ENCODE measurements at places on chromosomes 3 and 15.

- no peak for DNase-seq
Observed at GRCh38 chr3:45580112-45580765, 14.3 kb upstream of the LIMD1 start.

DNA sequence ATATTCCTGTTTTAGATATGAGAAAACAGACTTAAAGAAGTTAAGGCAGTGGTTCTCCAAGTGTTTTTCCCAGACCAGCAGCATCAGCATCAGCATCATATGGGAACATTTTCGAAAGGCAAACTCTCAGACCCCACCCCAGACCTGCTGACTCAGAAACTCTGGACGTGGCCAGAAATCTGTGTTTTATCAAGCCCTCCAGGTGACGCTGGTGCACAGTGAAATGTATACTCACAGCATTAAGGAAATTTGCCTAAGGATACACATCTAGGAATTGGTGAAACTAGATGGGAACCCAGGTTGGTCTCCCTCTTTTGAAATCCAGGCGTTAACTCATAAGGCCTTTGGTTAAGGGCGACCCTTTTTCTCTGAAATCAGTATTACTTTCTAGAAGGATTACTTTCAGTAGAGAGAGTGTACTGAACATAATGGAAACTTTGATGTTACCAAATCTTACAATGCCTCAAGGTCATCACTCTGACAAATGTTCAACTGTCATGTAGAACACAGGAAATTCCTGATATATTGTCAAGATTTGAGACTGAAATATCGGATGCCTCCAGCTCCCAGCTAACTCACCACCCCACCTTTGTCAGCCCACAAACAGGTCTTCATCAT, 910.2 kb downstream of the ROBO1 start:
- DNase-seq = no peak

- no peak for DNase-seq
Observed at GRCh38 chr3:126527006-126527405, 3.1 kb downstream of the CHST13 start.

GRCh38 chr3:52671676-52672075, 14.0 kb downstream of the PBRM1 start:
- DNase-seq = no peak

GRCh38 chr3:109382588-109382987, 45.2 kb upstream of the DPPA4 start:
- no peak for DNase-seq

GRCh38 chr3:17581421-17582080, 160.9 kb downstream of the TBC1D5 start:
- no peak for DNase-seq

DNA sequence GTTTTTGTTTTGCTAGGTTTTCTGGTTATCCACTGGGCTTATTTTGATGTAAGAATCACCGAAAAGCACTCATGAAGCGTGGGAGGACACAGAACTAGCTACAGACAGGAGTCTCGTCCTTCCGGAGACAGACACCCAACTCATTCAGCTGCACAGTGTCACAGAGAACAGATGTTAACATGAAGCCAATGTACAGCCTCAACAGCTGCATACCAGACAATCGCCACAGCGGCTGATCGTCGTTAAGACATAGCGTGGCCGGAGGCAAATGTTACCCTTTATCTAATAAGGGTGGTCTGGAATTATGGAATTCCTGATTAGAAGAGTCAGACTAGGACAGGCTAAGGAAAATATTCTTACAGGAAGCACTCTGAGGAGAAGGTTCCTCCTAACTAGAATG, 1.1 kb upstream of the PYGO1 start:
- DNase-seq = no peak

DNA sequence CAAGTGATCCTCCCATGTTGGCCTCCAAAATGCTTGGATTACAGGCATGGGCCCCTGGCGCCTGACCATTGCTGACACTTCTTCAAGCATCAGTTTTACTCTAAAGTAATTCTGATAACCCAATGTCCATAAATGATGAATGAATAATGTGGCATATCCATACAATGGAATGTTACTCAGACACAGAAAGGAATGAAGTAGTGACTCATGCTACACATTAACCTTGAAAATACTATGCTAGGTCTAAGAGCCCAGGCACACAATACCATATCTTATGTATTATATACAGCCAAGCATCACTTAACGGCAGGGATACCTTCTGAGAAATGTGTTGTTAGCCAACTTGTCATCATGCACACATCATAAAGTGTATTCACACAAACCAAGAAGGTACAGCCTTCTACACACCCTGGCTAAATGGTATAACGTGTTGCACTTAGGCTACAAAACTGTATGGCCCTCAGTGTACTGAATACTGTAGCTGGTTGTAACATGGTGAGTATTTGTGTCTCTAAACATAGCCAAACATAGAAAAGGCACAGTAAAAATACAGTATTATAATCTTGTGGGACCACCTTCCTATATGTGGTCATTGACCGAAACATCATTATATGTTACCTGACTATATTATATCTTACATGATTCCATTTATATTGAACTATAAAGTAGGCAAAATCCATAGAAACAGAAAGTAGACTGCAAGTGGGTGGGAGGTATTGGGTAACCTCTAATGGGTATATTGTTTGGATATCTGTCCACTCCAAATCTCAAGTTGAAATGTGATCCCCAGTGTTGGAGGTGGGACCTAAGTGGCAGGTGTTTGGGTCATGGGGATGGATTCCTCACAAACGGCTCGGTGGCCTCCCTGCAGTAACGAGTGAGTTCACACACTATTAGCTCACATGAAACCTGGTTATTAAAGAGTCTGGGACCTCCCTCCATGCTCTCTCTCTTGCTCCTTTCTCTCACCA, 31.4 kb downstream of the MKRN2 start:
- DNase-seq = no peak

DNA sequence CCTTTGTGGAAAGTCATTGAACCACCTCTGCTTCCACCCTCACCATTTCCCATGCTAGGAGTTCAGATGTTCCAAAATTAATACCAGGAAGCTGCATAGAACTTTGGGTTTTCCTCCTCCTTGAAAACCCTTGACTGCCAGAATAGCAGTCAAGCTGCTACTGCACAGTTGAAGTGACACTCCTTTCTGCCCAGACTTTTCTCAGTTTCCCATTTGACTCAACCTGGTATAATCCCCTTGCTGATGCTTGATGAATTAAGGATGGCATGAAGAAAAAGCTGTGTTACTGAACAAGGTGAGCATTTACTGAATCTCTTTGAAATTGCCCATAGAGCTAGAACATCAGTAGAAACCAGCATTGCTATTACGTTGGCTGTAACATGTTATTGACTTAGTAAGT, 286.0 kb downstream of the EDEM1 start:
- no peak for DNase-seq

GRCh38 chr3:32280262-32280910, 41.9 kb downstream of the CMTM8 start:
- DNase-seq = no peak

- DNase-seq = no peak
Observed at GRCh38 chr3:13590841-13591520, 42.1 kb downstream of the FBLN2 start.

DNA sequence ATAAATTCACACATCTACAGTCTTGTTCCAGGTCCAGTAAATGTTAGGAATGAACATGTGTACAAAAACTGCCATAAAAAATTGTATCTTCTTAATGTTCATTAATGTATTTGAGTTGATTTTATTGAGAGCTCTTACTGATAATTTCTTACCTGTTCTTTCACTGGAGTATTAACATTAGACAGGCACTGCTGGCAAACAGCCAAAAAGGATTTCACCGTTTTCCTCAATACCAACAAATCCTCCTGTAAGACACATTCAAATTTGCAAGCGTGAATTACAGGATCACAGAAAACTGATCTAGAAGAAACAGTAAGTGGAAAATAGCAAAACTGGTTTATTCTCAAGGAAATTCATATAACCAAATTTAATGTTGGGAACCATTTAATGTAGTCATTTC, 127.4 kb downstream of the PCCB start:
- DNase-seq = no peak

GRCh38 chr15:33278816-33279612, 31.8 kb upstream of the RYR3 start:
- DNase-seq = no peak

- DNase-seq = no peak
Observed at GRCh38 chr3:138197058-138197457, 10.0 kb downstream of the ARMC8 start.

GRCh38 chr15:39279311-39279710, 301.6 kb upstream of the THBS1 start:
- no peak for DNase-seq

DNA sequence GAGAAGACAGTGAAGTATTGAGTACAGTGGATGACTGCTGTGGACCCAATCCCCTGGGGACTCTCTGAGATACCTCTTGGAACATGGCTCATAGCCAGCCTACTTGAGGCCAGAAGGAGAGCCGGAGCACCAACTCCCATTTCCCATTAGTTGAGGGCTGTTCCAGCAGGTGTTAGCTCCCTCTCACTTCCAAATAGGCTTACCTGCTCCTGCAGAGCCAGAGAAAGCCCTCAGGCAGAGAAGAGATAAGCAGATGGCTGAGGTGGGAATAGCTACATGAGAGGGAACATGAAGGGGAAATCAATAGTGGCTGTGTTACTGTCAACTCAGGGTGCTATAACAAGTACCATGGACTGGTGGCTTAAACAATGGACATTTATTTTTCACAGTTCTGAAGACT, 4.6 kb upstream of the CCK start:
- no peak for DNase-seq

DNA sequence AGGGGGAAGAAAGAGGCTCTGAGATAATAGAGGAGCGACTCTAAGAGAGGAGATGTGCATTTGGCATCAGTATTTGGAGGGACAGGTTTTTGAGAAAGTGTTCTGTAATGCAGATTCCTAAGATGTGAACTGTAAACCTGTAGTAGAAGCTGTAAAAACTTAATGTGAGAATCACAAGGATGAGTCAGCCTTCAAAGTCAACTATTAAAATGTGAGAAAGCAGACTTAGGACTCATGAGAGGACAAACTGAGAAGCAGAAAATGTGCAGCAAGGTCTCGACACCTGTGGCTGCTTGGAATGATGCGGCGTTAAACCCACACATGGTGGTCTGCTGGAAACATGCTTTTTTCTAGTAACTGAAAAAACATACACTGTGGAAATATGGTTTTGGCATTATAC, 36.0 kb downstream of the USP13 start:
- DNase-seq = no peak

GRCh38 chr3:50192689-50193141, 1.3 kb downstream of the GNAT1 start:
- peak; percentile 82 for DNase-seq

- no peak for DNase-seq
Observed at GRCh38 chr3:127815001-127815400, 7.3 kb downstream of the MGLL start.

DNA sequence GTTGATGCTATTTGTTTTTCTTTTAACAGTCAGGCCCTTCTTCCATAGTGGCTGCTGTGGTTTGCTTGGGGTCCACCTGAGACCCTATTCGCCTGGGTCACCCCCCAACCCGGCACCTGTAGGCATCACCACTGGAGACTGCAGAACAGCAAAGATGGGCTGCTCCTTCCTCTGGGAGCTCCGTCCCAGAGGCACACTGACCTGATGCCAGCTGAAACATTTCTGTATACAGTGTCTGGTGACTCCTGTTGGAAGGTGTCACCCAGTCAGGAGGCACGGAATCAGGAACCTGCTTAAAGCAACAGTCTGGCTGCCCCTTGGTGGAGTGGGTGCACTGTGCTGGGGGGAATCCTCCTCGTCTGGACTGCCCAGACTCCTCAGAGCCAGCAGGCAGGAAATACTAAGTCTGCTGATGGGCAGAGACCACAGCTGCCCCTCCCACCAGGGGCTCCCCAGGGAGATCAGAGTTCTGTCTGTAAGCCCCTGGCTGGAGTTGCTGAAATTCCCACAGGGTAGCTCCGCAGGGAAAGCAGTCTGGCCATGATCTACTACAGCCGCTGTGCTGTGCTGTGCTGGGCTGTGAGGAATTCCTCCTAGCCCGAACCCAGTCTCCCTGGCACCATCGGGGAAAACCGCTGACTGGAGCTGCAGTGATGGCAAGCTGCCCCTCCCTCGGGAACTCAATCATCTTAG, 248.2 kb downstream of the TBC1D5 start:
- no peak for DNase-seq

GRCh38 chr15:49436751-49437150, 13.7 kb downstream of the FGF7 start:
- DNase-seq = no peak

DNA sequence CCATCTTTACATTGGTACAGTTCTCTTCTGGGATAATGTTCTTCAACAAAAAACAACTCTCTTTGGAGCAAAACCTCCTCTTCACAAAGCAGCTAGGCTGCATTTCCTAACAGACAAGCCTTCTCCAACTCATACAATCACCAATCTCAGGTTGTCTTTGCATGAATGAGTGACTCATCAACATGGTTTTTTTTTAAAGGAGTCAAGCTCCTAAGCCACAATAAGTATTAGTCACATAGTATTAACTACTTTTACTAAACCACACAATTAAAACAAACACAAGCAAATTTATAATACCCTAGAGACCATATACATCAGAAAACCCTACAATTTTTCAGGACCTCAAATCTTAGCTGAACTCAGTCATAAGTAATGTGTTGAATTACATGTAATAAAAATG, 137.4 kb downstream of the TBC1D5 start:
- no peak for DNase-seq

DNA sequence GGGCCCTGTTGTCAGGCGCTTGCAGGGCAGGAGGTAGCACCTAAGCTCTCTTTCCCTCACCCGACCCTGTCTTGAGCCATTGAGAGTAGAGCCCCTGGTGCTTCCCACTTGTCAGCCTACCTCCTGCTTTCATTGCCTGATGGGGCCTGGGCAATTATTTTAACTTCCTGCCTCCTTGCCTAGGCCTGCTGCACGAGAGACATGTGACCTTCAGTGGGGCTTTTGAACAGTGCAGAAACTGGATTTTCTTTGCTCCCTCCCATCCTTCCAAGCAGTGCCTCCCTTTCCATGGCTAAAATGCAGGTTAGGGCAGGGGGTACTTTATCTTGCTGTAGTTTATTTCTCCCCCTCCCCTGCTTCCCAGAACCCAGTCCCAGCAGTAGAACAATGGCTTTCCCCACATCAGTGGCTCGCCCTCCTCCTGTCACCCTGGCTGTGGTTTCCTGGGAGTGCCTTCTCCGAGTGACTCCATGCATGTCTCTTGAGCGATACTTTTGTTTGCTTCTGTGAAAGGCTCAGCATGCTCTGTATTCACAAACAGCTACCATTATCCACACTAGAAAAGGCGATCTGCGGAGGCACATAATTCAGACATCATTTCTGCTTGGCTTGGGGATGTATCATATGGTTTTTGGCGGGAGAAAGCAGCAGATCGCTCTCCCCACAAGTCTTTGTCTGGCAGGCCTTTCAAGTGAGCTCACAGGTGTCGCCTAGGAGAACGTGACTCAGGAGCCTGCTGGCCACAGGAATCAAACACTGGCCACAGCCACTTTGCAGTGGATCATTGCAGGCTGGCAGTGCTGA, 24.1 kb downstream of the PDIA5 start:
- no peak for DNase-seq

GRCh38 chr15:70512772-70513362, 250.5 kb downstream of the UACA start:
- no peak for DNase-seq

GRCh38 chr3:127730171-127730570, 57.4 kb downstream of the ABTB1 start:
- no peak for DNase-seq

- DNase-seq = no peak
Observed at GRCh38 chr3:120853416-120853815, 54.6 kb upstream of the STXBP5L start.
